Endodermal cell (in vitro differentiated cells): ENCODE measurements at places on chromosomes 1 and 21. TPM values are rescaled to one million over a fixed set of nuclear protein-coding genes. Genes with fewer than 3 reads are reported as not detected.

- no peak overlapping the region for H3K27ac ChIP-seq
- no peaks in the 10 kb centered on the region for H3K4me1 ChIP-seq
- H3K27me3 ChIP-seq = no peaks in the 10 kb centered on the region
- no peaks in the 10 kb centered on the region for H3K36me3 ChIP-seq
- no peak for DNase-seq
These were observed 61.5 kb downstream of the ADARB1 start for GRCh38 chr21:45135868-45136267.

DNA sequence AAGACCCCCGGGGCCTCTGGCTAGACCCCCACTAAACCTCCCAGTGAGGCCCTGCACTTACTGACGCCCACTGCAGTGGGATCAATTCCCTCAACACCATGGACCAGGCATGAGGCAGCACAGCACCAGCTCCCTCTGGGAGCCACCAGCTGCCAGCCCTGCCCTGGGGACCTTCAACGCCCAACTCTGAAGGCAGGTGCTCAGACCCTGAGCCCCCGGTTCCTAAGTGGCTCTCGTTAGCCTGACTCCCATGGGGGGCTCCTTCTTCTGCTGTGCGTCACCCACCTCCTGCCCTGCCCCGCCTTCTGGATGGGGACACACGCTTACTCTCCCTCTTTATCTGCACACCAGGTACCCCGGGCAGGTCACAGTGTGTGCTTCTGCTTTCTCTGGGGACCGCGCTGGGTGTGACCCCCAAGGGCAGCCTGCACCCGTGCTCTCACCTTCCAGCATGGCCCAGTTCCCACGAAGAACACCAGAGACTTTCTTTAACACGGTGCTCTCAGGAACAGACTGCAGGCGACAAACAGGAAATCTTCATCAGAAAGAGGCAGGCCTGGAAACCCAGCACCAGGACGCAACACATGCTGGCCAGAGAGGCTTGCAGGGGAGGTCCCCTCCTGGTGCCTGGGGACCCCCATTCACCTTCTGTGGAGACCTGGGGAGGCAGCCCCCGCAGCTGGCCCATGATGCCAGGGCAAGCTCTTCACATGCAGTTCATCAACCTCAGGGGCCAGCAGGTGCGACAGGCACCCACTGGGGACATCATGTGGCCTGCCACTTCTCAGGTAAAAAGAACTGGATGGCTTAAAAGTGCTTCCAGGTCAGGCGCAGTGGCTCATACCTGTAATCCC, 27.3 kb downstream of the WDR4 start:
- H3K27ac ChIP-seq = no peak overlapping the region
- no peak for DNase-seq
- no peaks in the 10 kb centered on the region for H3K27me3 ChIP-seq

Gene SLFNL1
- 0.07 and 0.15 TPM in 2 replicates for total RNA-seq

DNA sequence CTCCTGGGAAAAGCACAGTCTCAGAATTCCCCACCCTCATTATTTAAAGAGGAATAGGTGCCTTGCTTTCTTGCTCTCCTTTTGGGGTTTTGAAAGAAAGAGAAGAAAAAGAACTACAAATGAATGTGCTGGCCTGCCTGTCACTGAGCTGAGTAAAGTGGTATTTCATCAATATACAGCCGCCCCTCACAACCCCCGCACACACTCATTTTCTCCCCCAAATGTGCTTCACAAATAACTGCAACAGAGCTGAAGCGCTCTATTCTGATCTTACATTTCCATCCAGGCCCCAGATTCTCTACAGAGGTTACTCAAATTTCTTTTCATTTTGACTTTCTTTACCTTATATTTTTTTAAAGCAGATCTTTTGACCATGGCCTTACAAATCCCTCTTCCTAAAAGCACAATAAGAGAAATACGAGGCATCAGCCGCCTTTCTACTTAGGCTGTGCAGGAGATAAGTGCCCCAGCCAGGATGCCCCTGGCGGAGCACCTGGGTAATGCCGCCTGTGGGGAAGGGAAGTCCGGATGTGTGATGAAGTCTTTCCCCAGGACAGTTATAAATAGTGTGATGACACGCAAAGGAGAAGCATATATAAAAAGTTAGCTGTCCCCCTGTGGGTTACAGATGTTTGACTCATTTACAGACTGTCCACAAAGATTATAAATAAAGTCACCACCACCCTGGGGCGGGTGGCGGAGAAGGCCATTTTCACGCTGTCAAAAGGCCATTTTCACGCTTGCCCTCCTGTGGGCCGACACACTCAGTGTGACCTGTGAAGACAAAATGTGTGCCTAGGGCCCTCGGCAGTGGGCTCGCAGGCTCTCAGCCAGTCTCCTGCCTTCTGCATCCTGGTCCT, 6.5 kb downstream of the KCNN3 start:
- peaks cover 21% of the 10 kb centered on the region for H3K27me3 ChIP-seq
- H3K4me1 ChIP-seq = peaks cover 18% of the 10 kb centered on the region
- H3K4me3 ChIP-seq = no peak overlapping the region
- H3K36me3 ChIP-seq = no peaks in the 10 kb centered on the region
- peak; percentile 89 for DNase-seq

- H3K27ac ChIP-seq = no peak overlapping the region
- no peaks in the 10 kb centered on the region for H3K27me3 ChIP-seq
- H3K4me1 ChIP-seq = no peaks in the 10 kb centered on the region
- DNase-seq = no peak
- H3K4me3 ChIP-seq = no peak overlapping the region
These were observed 85.9 kb downstream of the KCNJ15 start for GRCh38 chr21:38342739-38343138.
